ENCODE measurements at places on chromosomes 6 and 20. TPM values are rescaled to one million over a fixed set of nuclear protein-coding genes. Genes with fewer than 3 reads are reported as not detected.
A peak's percentile ranks its signal among the peaks of the same experiment; 100 is the strongest.

DNA sequence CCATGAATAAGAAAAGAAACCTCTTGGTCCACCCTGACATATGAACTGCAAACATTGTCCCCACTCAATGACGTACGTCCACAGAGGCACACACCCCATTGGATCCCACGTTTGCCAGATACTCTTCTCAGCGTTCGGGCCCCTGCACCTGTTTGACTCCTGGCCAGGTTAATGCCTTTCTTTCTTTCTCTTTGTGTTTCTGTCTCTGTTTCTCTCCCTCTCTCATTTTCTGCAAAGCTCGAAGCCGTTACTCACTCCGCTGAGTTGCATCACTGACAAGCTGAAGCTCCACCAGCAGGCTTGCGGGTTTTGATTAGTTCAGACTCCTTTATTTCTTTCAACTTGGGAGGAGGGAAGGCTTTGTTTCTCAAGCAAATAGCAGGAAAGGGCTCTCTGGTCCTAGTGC, 135.5 kb upstream of the SUPT3H start:
- H3K4me1 ChIP-seq: peaks cover 21% of the 10 kb centered on the region
- no peak overlapping the region for H3K27ac ChIP-seq
- no peak for DNase-seq
- H3K27me3 ChIP-seq: no peaks in the 10 kb centered on the region

Gene UBE2C
- 21.3 TPM for total RNA-seq

Gene PEX7
- total RNA-seq: 6.3 TPM

Gene OPRL1
- total RNA-seq: 2.1 TPM

DNA sequence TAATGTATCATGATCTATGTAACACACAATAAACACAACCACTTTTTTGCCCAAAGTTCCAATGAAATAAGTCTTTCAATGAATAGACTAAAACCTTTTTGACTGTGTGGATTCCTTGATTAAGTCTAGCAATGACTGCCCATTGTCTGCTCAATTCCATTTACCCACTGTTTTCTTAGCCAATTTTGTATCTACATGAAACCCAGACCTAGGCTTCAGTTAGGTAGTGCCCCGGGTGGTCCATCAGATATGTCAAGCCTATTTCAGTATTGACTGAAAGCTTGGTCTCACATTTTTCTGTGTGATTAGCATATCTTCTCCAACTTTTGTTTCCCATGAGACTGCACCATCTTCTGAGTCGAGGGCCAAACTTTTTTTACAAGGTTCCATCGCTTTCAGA, 615.0 kb downstream of the C6orf118 start:
- no peak overlapping the region for H3K27ac ChIP-seq
- no peaks in the 10 kb centered on the region for H3K27me3 ChIP-seq
- no peak overlapping the region for H3K4me3 ChIP-seq

DNA sequence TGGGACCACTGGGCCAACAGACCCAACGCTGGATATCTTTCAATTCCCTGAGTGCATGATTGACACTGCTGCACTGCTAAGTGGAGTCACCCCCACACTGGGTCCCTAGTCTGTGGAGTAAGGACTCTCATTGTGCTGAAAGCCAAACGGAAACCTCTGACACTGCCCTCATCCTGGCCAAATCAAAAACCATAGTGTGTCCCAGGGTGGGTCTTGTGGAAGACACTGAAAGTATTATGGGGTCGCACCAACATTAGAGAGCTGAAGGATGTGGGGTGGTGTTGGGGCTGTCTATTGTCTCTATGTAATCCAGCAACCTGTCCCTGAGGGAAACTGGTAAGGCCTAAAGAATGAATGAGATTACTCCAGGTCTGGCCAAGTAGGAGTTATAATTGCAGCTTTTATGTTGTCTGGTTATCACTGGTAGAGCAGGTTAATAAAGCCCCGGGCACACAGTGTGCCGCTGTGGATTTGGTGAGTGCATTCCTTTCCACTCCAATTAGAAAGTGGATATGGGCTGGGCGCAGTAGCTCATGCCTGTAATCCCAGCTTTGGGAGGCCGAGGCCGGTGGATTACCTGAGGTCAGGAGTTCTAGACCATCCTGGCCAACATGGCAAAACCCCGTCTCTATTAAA, 57.9 kb downstream of the HLA-A start:
- H3K4me3 ChIP-seq: no peak overlapping the region
- peaks cover 28% of the 10 kb centered on the region for H3K27me3 ChIP-seq
- H3K4me1 ChIP-seq: peaks cover 5% of the 10 kb centered on the region
- no peak for DNase-seq

GRCh38 chr6:29813809-29814208, 13.8 kb upstream of the HLA-G start:
- peaks cover 26% of the 10 kb centered on the region for H3K27me3 ChIP-seq
- DNase-seq: peak; percentile 48
- no peaks in the 10 kb centered on the region for H3K36me3 ChIP-seq
- no peaks in the 10 kb centered on the region for H3K4me1 ChIP-seq
- no peak overlapping the region for H3K27ac ChIP-seq

- H3K27ac ChIP-seq: no peak overlapping the region
- no peaks in the 10 kb centered on the region for H3K36me3 ChIP-seq
- no peaks in the 10 kb centered on the region for H3K27me3 ChIP-seq
- no peaks in the 10 kb centered on the region for H3K4me1 ChIP-seq
Measured at GRCh38 chr20:12166053-12166717, 248.5 kb downstream of the BTBD3 start.

Gene JPH2
- 16.5 TPM for total RNA-seq

GRCh38 chr20:40648210-40649072, 40.6 kb downstream of the MAFB start:
- no peak for DNase-seq
- no peak overlapping the region for H3K4me3 ChIP-seq
- peaks cover 89% of the 10 kb centered on the region for H3K4me1 ChIP-seq
- no peaks in the 10 kb centered on the region for H3K27me3 ChIP-seq

GRCh38 chr6:121531658-121532169, 96.3 kb downstream of the GJA1 start:
- no peak for DNase-seq
- no peaks in the 10 kb centered on the region for H3K27me3 ChIP-seq

DNA sequence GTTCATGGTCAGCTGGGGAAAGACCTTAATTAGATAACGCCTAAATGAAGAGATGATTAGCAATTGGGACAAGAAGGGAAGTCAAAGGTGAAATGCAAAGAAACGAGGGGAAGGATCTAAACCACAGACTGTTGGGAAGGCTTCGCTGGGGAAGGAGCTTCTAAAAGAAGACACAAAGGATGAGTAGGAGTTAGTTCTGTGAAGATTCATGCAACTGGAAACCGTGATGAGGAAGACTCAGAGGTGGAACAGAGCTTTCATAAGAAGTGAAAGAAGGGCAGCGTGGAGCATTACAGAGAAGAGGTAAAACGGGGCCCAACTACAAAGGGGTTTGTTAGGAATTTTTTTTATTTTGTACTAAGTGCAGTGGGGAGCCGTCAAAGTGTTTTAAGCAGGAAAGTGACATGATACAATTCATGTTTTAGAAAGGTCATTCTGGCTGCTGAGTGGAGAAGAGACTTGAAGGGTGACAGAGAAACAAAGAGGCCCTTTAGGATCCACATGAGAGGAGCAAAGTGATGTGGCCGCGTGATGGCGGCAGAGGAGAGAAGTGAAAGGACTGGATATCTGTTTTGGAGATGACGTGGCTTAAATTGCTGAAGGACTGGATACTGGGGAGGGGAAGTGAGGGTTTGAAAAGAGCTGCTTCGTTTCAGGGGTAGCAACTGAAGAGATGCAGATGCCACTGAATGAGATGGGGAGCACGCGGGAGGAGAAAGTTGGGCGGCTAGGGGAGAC, 33.6 kb downstream of the TTI1 start:
- H3K27ac ChIP-seq: no peak overlapping the region
- H3K4me1 ChIP-seq: peaks cover 8% of the 10 kb centered on the region
- H3K36me3 ChIP-seq: peaks cover 44% of the 10 kb centered on the region
- no peak for DNase-seq
- no peak overlapping the region for H3K4me3 ChIP-seq

- H3K27me3 ChIP-seq: peaks cover 22% of the 10 kb centered on the region
- no peak overlapping the region for H3K4me3 ChIP-seq
- no peaks in the 10 kb centered on the region for H3K36me3 ChIP-seq
- H3K4me1 ChIP-seq: peaks cover 9% of the 10 kb centered on the region
- DNase-seq: no peak
Measured at GRCh38 chr6:43304361-43304760, 4.3 kb downstream of the CRIP3 start.

DNA sequence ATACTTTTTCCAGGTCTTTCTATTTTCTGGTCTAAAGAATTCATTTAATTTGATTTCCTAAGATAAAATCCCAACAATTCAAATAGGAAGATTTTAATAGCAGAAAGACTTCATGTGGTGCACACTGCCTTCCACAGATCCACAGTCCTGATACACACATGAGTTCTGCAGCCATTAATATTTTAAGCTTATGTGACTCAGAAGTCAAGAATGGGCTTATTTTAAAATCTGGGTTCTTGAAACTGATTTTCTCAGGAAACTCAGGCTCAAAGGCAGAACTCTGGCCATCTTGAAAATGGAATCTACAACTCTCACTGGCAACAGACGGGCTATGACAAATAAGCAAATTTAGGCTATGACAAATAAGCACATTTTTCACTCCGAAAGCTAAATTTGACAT, 88.2 kb downstream of the COL12A1 start:
- H3K27me3 ChIP-seq: no peaks in the 10 kb centered on the region
- peak overlapping the region; percentile 90 for H3K27ac ChIP-seq
- peaks cover 72% of the 10 kb centered on the region for H3K4me1 ChIP-seq
- H3K36me3 ChIP-seq: peaks cover 85% of the 10 kb centered on the region
- H3K4me3 ChIP-seq: no peak overlapping the region

Gene TBX18
- 5.4 TPM for total RNA-seq

DNA sequence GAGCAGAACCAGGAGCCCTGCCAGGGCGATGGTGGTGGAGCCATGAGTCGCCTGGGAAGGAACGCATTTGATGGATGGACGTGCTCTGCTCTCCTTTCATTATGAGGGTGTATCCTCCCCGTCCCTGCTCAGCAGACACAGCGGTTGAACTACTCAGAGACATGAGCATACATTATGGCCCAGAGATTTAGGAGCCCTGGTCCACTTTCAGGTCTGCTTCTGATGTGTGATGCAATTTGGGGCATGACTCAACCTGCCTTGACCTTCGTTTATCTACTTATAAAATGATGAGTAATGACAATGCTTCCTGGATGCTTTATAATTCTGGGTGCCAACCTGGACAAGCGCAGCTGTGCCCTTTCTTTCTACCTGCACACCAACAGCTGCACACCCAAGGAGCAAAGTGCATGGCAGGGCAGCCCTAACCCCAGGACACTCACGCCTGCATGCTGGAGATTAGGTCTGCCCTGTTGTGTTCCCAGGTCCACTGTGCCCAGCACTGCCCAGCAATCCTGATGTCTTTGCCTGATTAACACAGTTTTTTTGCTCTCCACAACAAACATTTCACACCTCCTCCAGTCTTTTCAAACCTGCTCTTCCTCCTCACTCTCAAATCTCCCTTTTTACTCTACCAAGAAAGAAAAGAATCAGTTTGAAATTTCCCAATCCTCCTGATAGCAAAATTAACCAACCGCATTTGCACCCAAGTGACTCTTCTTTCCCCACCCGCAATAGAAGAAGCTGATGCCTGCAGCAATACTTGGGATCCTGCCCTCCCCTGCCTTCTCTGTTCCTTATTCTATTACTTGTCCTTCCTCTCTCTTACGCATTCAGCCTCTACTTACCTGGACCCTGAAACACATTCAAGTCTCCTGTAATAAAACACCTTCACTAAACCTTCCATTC, 81.2 kb downstream of the EZR start:
- H3K4me3 ChIP-seq: no peak overlapping the region
- no peaks in the 10 kb centered on the region for H3K4me1 ChIP-seq
- H3K27ac ChIP-seq: no peak overlapping the region
- DNase-seq: no peak
- peaks cover 4% of the 10 kb centered on the region for H3K27me3 ChIP-seq

GRCh38 chr20:33229843-33230242, 6.0 kb upstream of the BPIFA1 start:
- peaks cover 12% of the 10 kb centered on the region for H3K27me3 ChIP-seq
- H3K4me3 ChIP-seq: no peak overlapping the region
- no peak overlapping the region for H3K27ac ChIP-seq
- no peaks in the 10 kb centered on the region for H3K4me1 ChIP-seq
- no peak for DNase-seq

DNA sequence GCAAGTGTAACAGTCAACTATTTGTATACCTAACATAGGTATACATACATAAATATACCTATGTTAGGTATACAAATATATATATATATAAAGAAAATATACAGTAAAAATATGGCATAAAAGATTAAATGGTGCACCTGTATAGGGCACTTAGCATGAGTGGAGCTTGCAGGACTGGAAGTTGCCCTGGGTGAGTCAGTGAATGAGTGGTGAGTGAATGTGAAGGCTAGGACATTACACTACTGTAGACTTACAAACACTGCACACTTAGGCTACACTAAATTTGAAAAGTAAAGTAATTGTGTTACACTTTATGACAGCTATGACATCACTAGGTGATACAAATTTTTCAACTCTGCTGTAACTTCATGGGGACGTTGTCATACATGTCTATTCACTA, 65.6 kb downstream of the CDC5L start:
- H3K4me1 ChIP-seq: peaks cover 20% of the 10 kb centered on the region
- no peaks in the 10 kb centered on the region for H3K27me3 ChIP-seq
- H3K36me3 ChIP-seq: peaks cover 8% of the 10 kb centered on the region
- no peak overlapping the region for H3K27ac ChIP-seq
- DNase-seq: no peak

- H3K4me3 ChIP-seq: no peak overlapping the region
- peaks cover 1% of the 10 kb centered on the region for H3K4me1 ChIP-seq
- no peak overlapping the region for H3K27ac ChIP-seq
- no peaks in the 10 kb centered on the region for H3K36me3 ChIP-seq
- no peak for DNase-seq
Measured at GRCh38 chr6:106143665-106144064, 57.5 kb downstream of the PRDM1 start.

DNA sequence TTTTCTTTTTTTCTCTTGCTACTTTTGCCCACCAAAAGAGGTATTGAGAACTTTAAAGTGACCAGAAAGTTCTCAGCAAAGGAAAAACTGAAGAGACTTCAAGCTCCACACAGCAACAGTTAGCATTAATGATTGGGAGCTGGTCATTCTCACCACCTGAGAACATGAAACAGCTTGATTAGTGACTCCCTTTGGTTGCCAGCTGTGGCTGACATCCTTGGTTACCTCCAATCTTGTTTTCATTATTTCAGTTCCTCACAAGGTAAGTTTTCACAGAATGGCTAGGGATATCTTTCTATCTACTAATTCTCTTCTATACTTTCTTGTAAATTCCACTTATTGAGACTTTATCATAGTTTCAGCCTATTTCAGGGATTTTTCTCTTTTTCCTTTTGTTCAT, 427.9 kb downstream of the QKI start:
- no peaks in the 10 kb centered on the region for H3K27me3 ChIP-seq
- no peak for DNase-seq
- no peak overlapping the region for H3K27ac ChIP-seq

GRCh38 chr6:28675600-28675999, 149.9 kb downstream of the GPX5 start:
- DNase-seq: no peak
- no peaks in the 10 kb centered on the region for H3K36me3 ChIP-seq
- peaks cover 14% of the 10 kb centered on the region for H3K4me1 ChIP-seq
- no peak overlapping the region for H3K27ac ChIP-seq
- H3K4me3 ChIP-seq: no peak overlapping the region

Gene GGTLC1
- not detected for total RNA-seq

All from osteocyte (in vitro differentiated cells).